Stimulated activated CD4-positive, alpha-beta T cell treated with anti-CD3 and anti-CD28 coated beads, TNF-alpha, amount 100 ng/mL, for 1 hour (primary cell): ENCODE measurements at places on chromosomes 4 and X.

DNA sequence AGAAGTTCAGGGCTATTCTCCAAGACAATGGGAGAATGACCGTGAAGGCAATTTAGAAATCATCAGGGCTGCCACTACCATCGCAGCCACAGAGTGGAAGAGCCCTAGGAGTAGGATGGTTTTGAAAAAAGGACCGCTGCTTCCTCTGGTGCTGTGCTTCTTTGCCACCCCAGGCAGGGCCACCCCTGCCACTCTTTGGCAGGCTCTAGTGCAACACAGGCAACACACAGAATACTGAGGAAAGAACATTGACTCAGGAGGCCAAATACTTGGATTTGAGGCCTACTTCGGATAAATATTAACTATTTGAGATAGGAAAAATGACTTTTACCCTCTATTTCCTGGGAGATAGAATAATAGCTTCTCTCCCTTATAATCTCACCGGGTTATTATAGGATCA lies 228.9 kb upstream of the BOD1L1 start:
- no peak for DNase-seq

GRCh38 chr4:111812760-111813159 lies 332.5 kb upstream of the FAM241A start:
- DNase-seq = no peak

DNA sequence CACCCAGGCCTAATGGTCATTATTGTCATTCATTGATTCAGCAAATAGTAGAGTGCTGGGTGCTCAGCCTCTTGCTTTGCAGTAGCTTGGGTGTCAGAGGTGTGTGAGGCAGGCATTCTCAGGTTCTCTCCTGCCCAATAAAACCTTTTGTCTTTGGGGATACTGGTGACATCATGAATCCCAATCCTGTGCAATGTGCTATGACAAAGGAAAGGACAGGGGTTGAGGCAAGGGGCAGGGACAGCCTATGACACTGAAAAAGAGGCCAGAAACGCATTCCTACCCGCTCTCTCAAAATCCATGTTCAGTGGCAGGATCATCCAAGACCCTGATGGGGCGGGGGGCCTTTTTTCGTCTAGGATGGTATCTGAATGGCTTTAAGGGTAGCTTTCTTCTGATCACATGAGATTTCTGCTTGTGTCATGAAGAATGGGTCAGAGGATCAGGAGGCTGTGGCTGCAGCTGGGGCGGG lies 1.5 kb upstream of the FAM193A start:
- no peak for DNase-seq

DNA sequence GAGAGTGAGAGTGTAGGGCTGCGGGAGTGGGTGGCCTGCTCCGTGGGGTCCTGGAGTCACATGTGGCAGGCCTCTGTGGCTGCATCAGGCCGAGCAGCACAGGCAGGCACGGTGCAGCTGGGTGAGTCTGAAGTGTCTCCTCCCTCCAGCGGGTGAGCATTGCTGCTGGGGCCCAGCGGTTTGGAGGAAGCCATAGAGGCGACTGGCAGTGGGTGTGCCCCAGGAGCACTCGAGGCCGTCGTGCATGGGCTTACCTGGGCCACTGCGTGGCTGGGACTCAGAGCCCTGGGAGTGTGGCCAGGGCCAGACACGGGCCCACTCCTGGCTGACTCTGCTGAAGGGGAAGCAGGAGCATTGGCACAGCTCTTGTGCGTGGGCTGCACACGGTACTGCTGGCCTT lies 10.6 kb downstream of the ZNF185 start:
- DNase-seq = no peak

DNA sequence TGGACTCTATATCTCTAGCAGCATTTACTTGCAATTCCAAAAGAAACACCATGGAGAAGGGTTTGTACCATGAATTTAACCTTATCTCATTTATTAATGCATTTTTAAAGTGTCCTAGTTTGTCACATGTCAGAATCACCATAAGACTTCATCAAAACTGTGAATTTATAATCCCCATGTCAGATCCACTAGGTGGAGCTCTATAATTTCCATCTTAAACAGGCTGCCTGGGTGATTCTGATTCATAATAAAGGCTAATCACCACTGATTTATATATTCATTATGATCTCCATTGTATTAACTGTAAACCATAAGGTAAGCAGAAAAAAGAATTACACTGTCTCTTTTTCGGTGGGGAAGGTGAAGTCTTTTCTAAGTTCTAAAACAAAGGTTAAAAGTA lies 4.0 kb downstream of the TCEAL2 start:
- DNase-seq = no peak

- DNase-seq = no peak
Measured at GRCh38 chr4:75702919-75703411, 21.4 kb upstream of the USO1 start.

DNA sequence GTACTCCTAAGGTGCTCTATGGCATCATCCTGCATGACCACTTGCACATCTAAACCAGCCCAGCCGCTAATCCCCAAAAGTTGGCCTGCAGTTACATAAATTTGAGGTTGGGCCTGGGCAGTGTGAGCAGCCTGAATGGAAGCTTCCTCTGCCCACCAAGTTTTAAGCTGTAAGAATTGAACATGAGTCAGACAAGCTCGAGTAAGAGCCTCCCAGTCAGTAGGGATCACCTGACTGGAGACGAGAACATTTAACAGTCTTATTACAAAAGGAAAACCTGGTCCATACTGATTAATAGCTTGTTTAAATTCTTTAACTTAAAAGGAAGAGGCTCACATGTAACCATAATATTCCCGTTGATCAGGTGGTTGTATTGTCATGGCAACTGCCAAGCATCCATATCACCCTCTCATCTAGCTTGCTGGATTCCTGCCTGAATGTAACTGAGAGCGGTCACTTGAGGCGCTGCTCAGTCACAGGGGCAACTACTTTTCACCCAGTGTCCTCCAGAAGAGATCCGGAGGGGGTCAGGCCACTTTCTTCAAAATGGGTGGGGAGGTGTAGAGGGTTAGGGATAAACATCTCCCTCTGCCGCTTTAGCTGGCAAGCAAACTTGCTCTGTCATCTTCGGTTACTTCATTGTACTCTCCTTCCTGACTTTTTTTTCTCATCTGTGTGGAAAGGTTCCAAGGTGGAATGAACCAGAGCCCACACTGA lies 56.6 kb upstream of the WDR1 start:
- no peak for DNase-seq

DNA sequence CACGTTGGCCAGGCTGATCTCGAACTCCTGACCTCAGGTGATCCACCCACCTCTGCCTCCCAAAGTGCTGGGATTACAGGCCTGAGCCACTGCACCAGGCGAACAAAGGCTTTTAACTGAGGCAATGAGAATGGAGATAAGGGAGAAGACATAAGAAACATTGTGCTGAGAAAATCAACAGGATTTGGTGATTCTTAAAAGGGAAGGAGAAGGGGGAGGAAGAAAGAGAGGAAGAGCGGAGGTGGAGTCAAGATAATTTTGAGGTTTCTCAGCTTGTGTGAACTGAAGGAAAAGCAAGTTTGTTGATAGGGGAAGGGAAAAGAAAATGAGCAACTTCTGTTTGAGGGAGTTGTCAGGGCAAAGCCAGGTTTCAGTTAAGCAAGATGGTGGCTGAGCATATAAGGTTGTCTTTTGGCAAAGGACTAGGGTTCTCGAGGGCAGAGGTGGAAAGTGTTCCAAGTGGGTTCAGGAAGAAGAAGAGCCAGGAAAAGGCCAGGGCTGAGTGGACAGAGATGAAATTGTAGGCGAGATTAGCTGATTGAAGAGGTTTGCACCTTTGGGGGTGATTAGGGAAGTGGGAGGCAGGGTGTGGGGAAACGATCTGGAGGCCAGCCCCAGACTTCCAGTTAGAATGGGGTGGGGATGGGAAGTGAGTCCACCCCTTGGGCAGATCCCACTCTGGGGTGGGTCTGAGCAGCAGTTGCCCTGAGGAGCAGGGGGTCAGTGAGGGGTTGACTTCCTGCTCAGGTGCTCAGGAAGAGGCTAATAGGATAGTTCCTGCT lies 7.8 kb downstream of the DOCK11 start:
- DNase-seq = no peak

- DNase-seq = no peak
Measured at GRCh38 chr4:5753766-5754528, 42.9 kb downstream of the EVC start.

- no peak for DNase-seq
Measured at GRCh38 chrX:88944661-88945060, 197.6 kb downstream of the CPXCR1 start.

- no peak for DNase-seq
Measured at GRCh38 chr4:5881340-5881739, 11.5 kb downstream of the CRMP1 start.

- DNase-seq = no peak
Measured at GRCh38 chr4:143524211-143524610, 10.7 kb downstream of the SMARCA5 start.

DNA sequence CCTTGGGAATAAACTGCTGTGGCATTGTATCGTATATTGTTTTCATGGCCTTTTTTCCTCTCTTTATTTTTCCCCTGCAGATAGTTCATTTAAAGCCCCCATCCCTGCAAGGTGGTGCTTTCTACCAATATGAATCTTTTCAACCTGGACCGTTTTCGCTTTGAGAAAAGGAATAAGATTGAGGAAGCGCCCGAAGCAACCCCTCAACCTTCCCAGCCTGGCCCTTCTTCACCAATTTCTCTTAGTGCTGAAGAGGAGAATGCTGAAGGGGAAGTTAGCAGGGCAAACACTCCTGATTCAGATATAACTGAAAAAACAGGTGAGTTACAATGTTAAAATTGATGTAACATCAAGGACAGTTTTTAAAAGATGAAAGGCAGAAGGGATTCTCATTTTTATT lies 601 bp downstream of the SMARCAD1 start:
- DNase-seq = no peak

DNA sequence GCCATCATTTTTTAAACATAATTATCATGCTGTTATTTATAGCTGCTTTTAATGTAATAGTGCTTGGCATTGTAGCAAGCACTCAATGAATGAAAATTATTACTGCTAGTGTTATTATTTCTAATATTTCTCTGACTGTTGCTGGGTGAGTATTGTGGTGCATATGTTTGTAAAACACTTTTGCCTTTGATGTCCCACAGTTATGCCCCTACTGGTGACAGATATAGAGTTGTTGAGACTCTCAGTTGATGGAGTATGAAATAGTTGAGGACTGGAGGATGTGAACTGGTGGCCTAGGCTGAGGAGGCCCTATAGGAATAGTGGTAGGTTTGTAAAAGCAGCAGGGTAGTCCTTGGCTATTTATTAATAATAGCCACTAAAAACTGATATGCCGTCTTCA lies 9.6 kb downstream of the INTS6L start:
- no peak for DNase-seq

GRCh38 chrX:2933125-2933900 lies 4.2 kb upstream of the ARSD start:
- no peak for DNase-seq

- DNase-seq = no peak
Measured at GRCh38 chr4:79948261-79948660, 124.8 kb downstream of the ANTXR2 start.

DNA sequence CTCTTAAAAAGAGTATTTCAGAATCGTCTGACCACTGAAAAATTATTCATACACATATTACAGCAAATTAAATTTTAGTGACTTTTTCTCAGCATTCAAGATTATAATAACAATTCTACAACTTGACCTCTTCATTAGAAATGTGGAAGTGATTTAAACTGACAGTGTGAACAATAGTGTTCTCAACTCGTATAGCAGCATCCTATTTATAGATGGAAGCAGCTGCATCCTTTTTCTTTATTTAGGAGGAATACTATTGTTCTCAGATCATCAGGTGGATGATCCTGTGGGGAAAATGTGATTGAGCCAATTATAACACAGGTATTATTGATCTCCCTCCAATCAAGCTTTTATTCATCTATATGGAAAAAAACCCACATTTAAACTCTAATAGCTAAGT lies 56.7 kb downstream of the RAPGEF2 start:
- no peak for DNase-seq

DNA sequence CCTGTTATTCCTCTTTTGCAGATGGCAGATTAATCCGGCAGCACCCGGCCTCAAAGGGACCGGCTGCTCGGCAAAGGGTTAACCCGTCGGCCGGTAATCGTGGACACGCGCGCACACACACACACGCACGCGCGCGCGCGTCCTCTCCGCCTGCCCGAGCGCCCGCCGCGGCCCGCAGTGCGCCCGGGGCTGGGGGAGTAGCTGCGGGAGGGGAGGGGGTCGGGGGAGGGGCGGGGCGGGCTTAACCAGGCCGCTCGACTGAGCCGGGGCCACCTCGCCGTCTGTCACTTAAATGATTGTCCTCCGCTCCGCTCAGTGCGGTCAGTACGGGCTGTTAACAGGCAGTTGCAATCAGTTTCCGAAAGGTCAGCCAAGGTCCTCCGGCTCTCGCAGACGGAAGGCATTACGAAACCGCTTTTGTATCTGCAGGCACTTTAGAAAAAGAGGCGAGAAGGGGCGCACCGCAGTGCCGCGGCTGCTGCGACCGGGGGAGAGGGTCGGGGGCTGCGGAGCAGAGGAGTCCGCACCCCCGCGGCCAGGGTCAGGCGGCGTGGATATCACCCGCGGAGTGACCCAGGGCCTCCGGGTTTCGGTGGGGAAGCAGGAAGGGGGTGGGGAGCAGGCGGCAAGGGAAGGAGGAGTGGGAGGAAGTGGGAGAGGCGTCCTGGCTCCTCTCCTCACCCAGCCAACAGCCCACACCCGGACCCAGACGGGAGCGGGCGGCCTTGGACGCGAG lies 57.3 kb upstream of the BCOR start:
- no peak for DNase-seq

DNA sequence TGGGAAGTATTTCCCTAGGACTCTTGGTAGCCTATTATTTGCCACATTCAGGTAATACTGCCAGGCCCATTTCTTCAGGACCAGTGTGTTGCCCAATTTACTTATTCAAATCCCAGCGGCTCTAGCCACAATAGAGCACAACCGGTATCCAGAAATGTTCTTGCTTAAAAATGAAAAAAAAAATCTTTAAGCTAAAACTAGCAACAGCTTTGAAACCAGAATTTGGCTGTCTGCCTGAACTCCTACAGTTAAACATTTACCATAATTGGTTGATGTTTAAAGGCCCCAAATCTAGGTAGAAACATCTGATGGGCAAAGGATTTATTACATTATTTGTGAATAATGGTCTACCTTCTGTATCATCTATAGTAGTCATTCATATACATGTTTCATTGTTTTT lies 930 bp upstream of the SLITRK4 start:
- DNase-seq = no peak

DNA sequence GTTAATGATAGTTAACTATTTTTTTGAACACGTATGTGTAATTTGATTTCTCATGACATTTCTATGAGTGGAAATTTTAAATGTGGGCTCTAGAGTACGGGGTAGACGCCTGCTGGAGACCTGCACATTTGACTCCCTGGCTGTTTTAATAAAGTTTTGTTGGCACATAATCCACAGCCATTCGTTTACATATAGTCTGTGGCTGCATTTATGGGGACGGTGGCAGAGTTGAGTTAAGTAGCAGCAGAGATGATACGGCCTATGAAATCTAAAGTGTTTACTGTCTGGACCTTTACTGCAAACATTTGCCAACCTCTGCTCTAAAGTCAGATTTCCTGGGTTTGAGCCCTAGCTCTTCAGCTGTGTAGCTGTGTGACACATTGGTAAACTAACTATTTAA lies 118.8 kb downstream of the CHRNA9 start:
- DNase-seq = no peak

DNA sequence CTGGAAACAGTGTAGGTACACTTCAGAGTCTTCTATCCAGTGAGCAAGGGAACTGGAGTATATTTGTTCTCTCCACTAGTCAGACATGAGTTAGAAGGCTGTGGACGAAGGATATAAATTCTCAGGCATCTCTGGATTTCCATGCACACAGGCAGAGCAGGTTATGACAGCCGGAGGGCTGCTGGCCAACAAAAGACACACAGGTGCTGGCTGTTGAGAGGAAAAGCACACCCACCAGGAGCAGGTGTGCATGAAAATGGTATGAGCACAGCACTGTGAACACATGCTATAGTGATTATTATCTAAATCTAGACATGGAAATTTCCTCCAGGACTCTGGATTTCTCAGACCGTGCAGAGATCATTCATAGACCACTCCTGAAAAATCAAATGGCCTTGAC lies 444.7 kb upstream of the RPS6KA3 start:
- no peak for DNase-seq
